ENCODE measurements at places on chromosomes 3 and 15. TPM values are rescaled to one million over a fixed set of nuclear protein-coding genes. Genes with fewer than 3 reads are reported as not detected.

- H3K27me3 ChIP-seq: no peaks in the 10 kb centered on the region
- no peak overlapping the region for H3K4me3 ChIP-seq
- no peak for DNase-seq
- no peaks in the 10 kb centered on the region for H3K4me1 ChIP-seq
- no peak overlapping the region for H3K27ac ChIP-seq
These were observed 315.6 kb downstream of the SOX2 start for GRCh38 chr3:182027366-182027765.

DCLK3 gene
- total RNA-seq: 1.5 TPM

GPR87 gene
- total RNA-seq: not detected

AADACL2 gene
- total RNA-seq: not detected

All from uterus (tissue), 4 donors.